ENCODE measurements at places on chromosomes 2 and 18. TPM values are rescaled to one million over a fixed set of nuclear protein-coding genes. Genes with fewer than 3 reads are reported as not detected.

The PKP4 gene
- 57.9 TPM for total RNA-seq

The APCDD1 gene
- 41.0 TPM for total RNA-seq

DNA sequence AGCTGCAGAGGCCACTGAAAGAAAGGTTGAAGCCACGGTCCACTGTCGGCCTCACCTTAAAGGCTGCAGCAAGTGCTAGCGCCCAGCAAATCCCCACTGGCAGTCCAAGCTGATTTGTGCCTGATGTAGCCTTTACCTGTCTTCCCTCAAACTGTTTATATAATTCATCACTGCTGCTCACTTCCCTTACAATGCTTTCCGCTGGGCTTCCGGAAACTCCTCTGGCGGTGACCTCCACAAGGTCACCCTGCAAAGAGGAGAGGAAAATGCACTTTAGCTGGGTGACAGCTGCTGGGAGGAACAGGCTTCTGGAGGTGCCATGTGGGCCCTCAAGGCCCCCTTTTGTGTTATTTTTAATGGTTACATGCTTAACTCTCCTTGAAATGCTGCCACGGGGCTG lies 126.2 kb downstream of the CMPK2 start:
- H3K27me3 ChIP-seq = no peaks in the 10 kb centered on the region
- H3K27ac ChIP-seq = no peak overlapping the region
- H3K36me3 ChIP-seq = no peaks in the 10 kb centered on the region
- H3K4me3 ChIP-seq = no peak overlapping the region
- no peaks in the 10 kb centered on the region for H3K4me1 ChIP-seq
- DNase-seq = no peak

GRCh38 chr2:36611316-36611990 lies 13.5 kb upstream of the FEZ2 start:
- H3K27ac ChIP-seq = no peak overlapping the region
- no peak overlapping the region for H3K4me3 ChIP-seq
- no peaks in the 10 kb centered on the region for H3K36me3 ChIP-seq
- no peaks in the 10 kb centered on the region for H3K27me3 ChIP-seq

- H3K4me3 ChIP-seq = no peak overlapping the region
- H3K36me3 ChIP-seq = no peaks in the 10 kb centered on the region
- no peak for DNase-seq
- H3K4me1 ChIP-seq = no peaks in the 10 kb centered on the region
- no peaks in the 10 kb centered on the region for H3K27me3 ChIP-seq
These were observed 203.7 kb upstream of the ZNF804A start for GRCh38 chr2:184394642-184395041.

- no peaks in the 10 kb centered on the region for H3K4me1 ChIP-seq
- no peaks in the 10 kb centered on the region for H3K36me3 ChIP-seq
- no peak overlapping the region for H3K27ac ChIP-seq
These were observed 499.2 kb upstream of the SALL3 start for GRCh38 chr18:78480262-78481054.

GRCh38 chr2:138948070-138948539 lies 167.9 kb upstream of the NXPH2 start:
- no peak overlapping the region for H3K4me3 ChIP-seq
- no peak for DNase-seq
- H3K27ac ChIP-seq = no peak overlapping the region
- H3K36me3 ChIP-seq = no peaks in the 10 kb centered on the region

All from prostate gland (tissue), 2 donors.